ENCODE measurements at places on chromosomes 11 and 22.

- no peak for DNase-seq
These were observed 388.4 kb downstream of the SOX6 start for GRCh38 chr11:15967966-15968365.

GRCh38 chr11:83127310-83127637 lies 29.7 kb upstream of the PCF11 start:
- DNase-seq: no peak

DNA sequence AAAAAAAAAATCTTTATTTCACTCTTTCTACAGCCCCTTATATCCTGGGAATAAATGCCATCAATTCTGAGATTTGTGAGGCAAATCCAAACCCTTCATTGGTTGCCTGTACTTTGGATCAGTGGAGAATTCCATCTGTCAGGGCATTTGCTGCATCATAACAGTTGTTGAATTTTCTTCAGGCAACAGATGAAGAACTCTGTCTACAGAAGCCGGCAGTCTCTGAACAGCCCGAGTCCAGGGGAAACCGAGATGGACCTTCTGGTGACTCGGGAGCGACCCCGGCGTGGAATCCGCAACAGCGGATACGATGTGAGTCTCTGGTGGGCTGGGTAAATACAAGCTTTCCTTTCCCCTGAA lies 82.3 kb downstream of the C11orf91 start:
- DNase-seq: no peak

DNA sequence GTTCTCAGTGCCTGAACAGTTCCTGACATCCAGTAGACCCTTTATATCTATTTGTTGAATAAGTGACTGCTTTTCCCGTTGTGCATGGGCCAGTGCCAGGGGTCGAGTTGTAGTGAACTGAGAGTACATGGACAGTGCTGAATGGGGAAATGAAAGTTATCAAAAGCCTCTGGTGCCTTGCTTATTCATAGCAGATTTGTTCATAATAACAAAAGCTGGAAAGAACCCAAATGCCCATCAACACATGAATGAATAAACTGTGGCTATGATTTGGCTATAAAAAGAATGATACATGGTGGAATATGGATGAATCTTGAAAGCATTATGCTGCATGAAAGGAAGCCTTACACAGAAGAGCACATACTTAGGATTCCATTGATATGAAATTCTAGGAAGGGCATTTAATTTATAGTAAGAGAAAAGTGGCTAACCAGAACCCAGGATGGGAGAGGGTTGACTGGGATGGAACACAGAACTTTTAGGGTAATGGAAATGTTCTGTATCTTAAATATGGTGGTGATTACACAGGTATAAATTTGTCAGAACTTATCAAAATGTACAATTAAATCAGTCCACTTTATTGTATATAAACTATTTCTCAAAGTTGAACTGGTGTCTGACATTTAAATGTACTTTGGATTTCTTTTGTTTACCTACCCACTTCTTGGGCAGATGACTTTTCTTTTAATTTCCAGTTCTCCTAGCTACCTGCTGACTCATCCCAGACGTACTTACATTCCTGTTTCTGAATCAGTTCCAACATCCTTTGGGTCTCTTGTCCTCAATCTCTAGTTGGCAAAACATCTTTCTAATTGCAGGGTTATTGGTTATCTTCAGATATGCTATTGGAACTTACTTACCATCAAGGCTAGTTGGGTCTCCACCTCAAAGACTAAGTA lies 42.8 kb downstream of the PACS1 start:
- no peak for DNase-seq

DNA sequence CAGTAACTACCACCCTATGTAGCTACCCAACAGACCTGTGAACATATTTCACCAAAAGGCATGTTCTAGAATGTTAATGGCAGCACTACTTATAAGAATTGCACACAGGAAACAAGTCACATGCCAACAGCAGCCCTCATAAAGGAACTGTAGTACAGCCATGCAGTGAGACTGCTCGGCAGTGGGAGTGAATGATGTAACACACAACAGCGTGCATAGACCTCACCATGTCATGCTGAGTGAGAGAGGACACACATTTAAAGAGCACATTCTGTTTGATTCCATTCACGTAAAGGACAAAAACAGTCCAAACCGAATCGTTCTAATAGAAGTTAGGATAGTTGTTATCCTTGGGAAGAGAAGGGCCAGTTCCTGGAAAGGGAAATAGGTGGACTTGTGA lies 27.2 kb upstream of the KIRREL3 start:
- DNase-seq: no peak

GRCh38 chr11:77029829-77030228 lies 4.4 kb upstream of the B3GNT6 start:
- DNase-seq: no peak

DNA sequence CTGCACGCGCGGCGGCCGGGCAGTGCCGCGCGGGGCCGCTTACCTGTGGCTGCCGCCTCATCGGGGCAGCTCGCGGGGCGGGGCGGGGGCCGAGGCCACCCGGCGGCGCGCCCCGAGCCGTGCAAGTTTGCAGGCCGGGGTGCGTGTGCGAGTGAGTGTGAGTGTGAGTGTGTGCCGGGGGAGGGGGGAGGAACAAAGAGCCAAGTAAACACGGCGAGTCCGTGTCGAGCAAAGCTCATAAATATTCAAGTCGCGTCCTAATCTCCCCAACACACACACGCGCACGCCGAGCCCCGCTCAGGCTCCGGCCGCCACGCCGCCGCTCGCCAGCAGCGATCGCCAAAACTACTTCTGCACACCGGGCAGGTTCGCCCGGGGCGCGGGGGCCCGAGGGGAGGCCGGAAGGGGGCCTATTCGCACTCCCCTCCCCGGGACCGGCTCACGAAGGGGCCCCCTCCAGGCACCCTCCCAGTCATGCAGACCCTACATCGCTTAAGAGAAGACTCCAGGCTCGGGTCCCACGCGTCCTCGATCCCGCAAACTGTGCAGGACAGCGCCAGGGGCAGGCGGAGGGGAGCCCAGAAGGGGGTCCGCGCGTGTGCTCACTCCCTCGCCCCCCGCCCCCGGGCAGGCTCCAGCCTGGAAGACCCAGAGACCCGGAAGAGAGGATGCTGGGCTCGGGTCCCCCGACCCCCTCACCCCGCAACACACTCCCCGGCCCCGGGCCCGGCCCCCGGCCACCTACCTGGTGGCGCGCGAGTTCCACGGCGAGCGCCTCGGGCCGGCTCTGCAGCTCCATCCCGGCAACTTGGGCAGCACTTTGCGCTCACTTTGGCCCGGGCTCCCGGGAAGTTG lies 827 bp downstream of the PHF21B start:
- DNase-seq: peak; percentile 6

- DNase-seq: no peak
These were observed 200.1 kb upstream of the POU2AF2 start for GRCh38 chr11:111045407-111045803.

DNA sequence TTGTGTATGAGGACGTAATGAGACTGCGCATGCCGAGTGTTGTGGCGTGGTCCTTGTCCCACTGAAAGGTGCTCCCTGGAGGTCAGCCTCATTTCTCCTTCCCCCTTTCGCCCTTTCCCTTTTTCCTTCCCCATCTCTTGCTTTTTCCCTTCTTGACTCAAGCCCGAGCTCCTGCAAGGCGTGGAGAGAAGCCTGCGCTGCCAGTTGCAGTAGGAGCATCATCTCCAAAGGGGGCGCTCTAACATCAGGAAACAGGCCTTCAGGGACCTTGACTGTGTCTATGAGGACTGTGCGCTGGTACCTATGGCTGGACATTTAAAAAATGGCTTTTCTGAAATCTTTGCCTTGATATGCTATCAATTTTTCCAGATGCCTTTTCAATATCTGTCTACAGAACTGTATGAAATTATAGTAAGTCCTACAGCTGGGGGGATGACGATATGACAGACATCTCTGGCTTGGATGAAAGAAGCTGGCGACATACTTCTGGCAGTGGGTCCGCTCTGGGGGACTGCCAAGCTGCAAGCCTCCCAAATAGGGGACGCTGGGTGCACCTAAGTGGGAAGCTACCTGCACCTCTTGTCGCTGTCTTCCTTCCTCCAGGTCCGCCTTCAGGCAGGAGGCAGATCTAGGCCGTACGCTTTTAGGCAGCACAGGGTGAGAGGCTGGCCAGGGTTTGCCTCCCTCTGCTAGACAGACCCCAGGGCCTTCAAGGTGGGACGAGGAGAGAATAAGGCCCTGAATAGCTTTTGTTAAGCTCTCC lies 96.5 kb downstream of the NXPE2 start:
- peak; percentile 12 for DNase-seq

DNA sequence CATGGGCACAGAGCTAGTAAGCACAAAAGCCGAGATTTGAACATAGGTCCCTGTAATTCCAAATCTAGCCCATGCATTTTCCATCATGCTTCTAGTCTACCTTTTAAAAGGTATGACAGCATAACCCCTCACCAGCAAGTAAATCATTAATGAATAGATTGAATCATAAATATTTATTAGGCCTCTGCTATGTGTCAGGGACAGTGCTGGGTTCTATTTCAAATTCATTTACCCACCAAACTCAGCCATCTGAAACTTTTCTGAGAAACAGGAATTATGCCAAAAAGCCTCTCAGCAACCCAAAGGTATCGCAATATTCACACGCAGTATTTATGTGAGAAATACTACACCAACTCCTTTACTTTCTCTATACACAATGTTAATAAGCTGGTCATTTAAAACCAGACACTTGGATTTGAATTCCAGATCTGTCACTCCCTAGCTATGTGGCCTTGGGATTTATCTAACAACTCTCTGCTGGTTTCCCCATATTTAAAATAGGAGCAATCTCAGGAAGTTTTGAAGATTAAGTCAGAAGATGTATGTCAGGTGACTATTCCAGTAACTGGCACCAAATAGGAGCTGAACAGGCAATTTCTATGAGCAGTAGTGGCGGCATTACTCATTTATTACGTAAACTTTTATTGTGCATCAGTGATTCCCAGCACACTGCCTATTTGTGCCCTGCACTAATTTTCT lies 191.4 kb downstream of the TENM4 start:
- no peak for DNase-seq

Measured in activated CD4-positive, alpha-beta T cell treated with anti-CD3 and anti-CD28 coated beads, Interleukin-2, amount 50 U/mL, for 48 hours (primary cell).